ENCODE measurements at places on chromosomes 3 and 15. TPM values are rescaled to one million over a fixed set of nuclear protein-coding genes. Genes with fewer than 3 reads are reported as not detected.
A peak's percentile ranks its signal among the peaks of the same experiment; 100 is the strongest.

- no peaks in the 10 kb centered on the region for H3K36me3 ChIP-seq
- H3K4me1 ChIP-seq = no peaks in the 10 kb centered on the region
- H3K4me3 ChIP-seq = no peak overlapping the region
- H3K27me3 ChIP-seq = no peaks in the 10 kb centered on the region
- H3K27ac ChIP-seq = no peak overlapping the region
These were observed 69.7 kb upstream of the CMSS1 start for GRCh38 chr3:99747915-99748314.

GRCh38 chr3:112579232-112579631 lies 17.4 kb downstream of the SLC35A5 start:
- no peak overlapping the region for H3K4me3 ChIP-seq
- H3K4me1 ChIP-seq = no peaks in the 10 kb centered on the region
- H3K36me3 ChIP-seq = no peaks in the 10 kb centered on the region
- H3K27ac ChIP-seq = no peak overlapping the region

GRCh38 chr3:100354850-100355249 lies 20.3 kb downstream of the NIT2 start:
- peaks cover 10% of the 10 kb centered on the region for H3K36me3 ChIP-seq
- no peak overlapping the region for H3K4me3 ChIP-seq
- H3K4me1 ChIP-seq = no peaks in the 10 kb centered on the region
- DNase-seq = no peak

GRCh38 chr3:48656061-48656840 lies 6.4 kb downstream of the CELSR3 start:
- peaks cover 8% of the 10 kb centered on the region for H3K4me1 ChIP-seq
- H3K27me3 ChIP-seq = peaks cover 23% of the 10 kb centered on the region
- H3K27ac ChIP-seq = no peak overlapping the region
- DNase-seq = peak; percentile 82
- H3K36me3 ChIP-seq = peaks cover 8% of the 10 kb centered on the region

GRCh38 chr3:16297997-16298885 lies 33.2 kb downstream of the OXNAD1 start:
- no peak overlapping the region for H3K27ac ChIP-seq
- DNase-seq = no peak
- H3K27me3 ChIP-seq = no peaks in the 10 kb centered on the region
- peaks cover 47% of the 10 kb centered on the region for H3K36me3 ChIP-seq

GRCh38 chr15:59157840-59158700 lies 48.6 kb upstream of the LDHAL6B start:
- peaks cover 8% of the 10 kb centered on the region for H3K4me1 ChIP-seq
- no peak overlapping the region for H3K4me3 ChIP-seq
- H3K27ac ChIP-seq = no peak overlapping the region
- DNase-seq = no peak
- H3K36me3 ChIP-seq = peaks cover 42% of the 10 kb centered on the region

UBAP1L gene
- total RNA-seq = 1.8 TPM

UBE2E1 gene
- total RNA-seq = 129 TPM

FOXB1 gene
- total RNA-seq = 6.7 TPM

ALG3 gene
- 38.6 TPM for total RNA-seq

KBTBD8 gene
- total RNA-seq = 6.3 TPM

ASB14 gene
- not detected for total RNA-seq

LRRC31 gene
- 0.23 TPM for total RNA-seq

CLRN1 gene
- not detected for total RNA-seq

Data from endothelial cell (in vitro differentiated cells).